Activated CD4-positive, alpha-beta T cell treated with anti-CD3 and anti-CD28 coated beads, Interleukin-2, amount 50 U/mL, for 4 hours (primary cell): ENCODE measurements at places on chromosomes 7 and 10.
A peak's percentile ranks its signal among the peaks of the same experiment; 100 is the strongest.

DNA sequence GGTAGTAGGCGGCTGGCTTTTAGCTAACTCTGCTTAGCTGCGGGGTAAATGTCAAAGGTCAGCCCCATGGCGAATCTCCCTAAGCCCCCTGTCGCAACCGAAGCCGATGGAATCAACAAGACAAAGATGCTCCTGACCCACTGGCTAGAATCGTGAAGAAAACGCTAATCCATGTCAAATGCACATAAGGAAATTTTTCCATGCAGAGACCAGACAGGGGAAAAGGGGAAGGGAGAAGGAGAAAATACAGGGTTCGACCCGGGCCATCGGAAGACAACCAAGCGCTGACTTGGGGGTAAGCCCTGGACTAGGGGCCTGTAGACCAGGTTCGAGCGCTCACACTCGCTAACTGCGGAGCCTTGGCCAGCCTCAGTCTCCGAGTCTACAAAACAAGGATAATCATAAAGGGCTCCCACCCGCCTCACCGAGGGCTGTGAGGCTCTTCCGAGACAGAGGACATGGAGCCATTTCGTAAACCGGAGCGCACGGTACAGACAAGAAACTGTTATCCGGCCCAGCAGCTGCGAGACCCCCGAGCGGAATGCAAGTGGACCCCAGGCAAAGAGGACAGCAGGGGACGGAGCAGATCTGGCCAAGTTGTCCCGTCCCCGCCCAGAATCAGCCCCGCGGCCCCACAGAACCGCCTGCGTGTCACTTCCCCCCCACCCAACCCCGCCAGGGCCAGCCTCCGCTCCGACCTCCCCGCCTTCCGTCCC, 507 bp downstream of the SAR1A start:
- peak; percentile 18 for DNase-seq

DNA sequence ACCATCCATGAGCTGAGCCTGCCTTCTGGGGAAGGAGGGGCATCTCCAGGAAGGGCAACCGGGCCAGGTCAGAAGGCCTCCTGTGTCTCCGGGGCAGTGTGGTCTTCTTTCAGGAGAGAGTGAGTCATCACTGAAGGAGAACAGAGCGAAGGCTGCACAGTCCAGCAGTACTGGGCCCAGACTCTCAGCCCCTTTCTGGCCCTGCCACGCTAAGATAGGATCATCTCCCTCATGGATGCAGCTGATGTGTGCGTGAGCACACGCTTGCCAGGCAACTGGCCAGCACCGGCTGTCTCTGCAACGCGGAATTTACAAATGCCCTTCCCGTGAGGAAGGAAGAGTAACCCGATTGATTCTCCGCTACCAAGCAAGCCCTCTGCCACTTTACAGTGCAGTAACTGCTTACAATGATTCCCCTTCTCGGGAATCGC, 328.2 kb downstream of the TNS3 start:
- DNase-seq: no peak

- DNase-seq: peak; percentile 66
Measured at GRCh38 chr7:8190119-8190895, 71.7 kb downstream of the ICA1 start.

- DNase-seq: no peak
Measured at GRCh38 chr10:86049442-86049841, 317.2 kb downstream of the GRID1 start.

DNA sequence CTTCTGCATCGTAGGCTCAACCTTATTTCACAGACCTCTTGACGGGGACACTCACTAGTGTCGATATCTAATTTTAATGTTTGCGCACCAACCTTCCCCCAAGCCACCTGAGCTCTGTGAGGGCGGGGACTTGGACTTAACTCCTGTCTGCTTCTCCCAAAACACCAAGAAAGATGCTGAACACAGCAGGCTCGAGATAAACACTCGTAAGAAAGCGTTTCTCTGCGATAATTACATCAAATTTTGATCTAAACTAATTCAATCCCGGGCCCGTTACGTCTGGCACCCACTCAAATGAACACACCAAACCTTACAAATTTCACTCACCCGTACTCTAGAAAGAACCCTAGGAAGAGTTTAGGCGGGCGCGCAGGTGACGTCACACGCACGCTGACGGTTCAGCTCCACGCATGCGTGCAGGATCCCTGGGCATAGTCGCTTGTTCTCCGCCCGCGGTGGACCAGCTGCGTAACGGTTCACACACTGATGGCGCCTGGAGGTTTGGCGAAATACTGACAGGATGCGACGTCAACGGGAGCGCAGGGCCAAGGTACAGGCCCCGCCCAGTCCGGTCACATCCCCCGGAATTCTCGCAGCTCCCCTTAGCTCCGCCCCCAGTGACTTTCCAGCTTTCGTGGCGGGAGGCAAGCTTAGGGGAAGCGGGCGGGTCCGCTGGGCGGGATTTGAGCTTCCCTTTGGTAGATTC, at the start of gene POT1:
TSS of gene POT1 (minus strand) at position 359 of the 706 bp plus-strand sequence. CDS start 32,652 bp downstream, outside the sequence.
- peak; percentile 97 for DNase-seq

GRCh38 chr10:43628956-43629355, 19.7 kb downstream of the ZNF32 start:
- DNase-seq: no peak

DNA sequence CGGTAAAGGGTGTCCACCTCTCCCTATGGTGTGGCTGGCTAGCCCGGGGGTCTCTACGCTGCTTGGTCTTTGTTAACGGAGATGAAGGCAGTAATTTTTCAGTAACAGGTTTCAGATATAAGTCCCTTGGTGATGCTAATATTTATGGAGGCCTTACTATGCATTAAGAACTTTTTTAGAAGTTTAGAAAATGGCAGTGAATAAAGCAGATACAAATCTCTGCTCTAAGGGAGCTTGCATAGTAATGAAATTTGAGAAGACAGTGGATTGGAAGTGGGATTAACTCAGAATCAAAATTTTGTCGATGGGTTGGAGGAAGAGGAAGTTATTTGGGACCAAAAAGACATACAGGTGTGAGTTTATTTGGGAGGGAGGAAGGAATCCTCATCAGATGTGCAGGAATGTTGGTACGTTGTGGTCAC, 445 bp downstream of the SSBP1 start:
- no peak for DNase-seq

GRCh38 chr10:11643039-11643438, 31.6 kb upstream of the USP6NL start:
- DNase-seq: no peak

DNA sequence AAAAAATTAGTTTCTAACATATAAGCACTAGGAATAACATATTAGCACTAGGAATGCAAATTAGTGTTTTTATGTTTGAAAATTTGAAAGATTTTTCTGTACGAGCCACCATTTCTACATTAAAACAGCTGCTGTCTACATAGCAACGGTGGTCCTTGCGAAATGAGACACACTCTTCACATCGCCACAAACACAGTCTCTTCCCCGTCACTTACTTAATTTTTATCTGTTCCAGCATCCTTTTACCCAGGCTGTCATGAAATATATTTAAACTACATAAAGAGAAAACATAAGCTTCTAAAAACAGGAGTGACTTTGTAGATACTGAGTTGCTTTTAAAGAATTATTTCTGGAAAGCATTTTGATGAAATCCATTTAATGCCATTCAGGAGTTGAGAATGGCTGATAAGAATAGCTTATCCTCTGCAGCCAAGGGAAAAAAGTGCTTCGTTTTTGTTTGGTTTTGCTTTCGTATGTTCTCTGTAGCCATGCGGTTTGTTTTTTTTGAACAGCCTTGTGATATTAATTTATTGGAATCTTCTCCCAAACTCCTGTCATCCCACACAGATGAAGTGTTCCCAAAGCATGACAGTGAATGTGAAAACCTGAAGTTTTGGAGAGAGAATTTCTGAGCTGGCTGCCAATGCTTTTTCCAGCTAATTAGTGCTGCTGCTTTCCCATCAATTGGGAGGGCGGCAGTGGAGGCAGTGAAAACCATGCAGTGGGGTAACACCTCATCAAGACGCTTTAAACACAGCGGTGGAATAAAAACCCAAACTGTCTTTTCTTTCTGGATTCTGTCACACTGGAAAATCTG, 603.7 kb upstream of the ADARB2 start:
- no peak for DNase-seq

- no peak for DNase-seq
Measured at GRCh38 chr7:82740246-82740848, 296.8 kb upstream of the CACNA2D1 start.

DNA sequence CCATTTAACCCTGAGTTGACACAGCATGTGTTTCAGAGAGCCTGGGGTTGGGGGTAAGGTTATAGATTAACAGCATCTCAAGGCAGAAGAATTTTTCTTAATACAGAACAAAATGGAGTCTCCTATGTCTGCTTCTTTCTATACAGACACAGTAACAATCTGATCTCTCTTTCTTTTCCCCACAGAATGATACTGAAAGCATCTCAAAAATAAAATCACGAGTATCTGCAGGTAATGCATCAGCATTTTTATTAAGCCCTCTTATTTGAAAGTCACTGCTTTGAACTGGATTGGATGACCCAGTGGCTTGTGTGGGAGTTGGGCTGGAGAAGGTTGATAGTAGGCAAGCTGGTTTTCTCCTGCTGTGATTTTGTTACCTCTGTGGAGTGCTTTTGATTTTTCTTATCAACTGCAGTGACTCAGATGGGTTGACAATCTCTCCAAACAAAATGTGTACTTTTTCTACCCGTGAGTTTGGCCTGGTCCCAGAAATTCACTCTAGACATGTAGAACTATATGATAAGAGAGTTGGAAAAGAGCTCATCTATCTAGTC, 253.5 kb upstream of the PRKCQ start:
- no peak for DNase-seq

DNA sequence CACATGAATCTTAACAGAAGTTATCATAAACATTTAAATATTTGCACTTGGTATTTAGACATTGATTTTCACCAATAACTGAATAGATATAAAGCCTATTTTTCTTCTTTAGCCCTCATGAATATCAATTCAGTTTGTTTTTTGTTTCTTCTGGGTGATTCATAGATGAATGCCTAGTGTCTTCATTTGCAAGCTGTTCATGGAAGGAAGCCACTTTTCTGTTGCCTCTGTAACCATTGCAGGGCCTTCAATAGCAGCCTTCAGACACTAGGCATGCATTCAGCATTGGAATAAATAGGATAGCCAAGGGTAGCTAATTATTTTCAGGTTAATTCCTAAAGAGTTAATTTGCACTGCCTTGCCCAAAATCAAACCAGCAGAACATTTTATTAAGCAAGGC, 375.3 kb downstream of the DPP6 start:
- DNase-seq: no peak

- no peak for DNase-seq
Measured at GRCh38 chr10:12709521-12709963, 292.0 kb downstream of the CCDC3 start.
